EL (cell line): ENCODE measurements at places on chromosomes 3 and 15.
A peak's percentile ranks its signal among the peaks of the same experiment; 100 is the strongest.

DNA sequence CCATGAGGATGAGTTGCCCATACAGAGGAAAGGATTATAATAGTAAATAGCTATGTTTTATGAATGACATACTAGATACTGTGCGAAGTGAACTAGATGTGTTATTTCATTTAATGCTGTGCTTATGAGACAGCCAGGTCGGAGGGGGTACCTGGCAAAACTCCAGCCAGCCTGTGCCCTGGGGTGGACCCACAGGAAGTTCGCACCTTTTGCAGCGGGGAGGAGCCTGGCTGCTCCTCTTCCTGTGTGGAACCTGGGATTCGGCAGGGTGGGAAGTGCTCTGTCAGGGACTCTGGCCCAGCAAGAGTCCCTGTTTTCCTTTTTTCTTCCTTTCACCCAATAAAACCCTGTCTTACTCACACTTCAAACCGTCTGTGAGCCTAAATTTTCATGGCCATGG, 452.2 kb downstream of the IL5RA start:
- DNase-seq = no peak

DNA sequence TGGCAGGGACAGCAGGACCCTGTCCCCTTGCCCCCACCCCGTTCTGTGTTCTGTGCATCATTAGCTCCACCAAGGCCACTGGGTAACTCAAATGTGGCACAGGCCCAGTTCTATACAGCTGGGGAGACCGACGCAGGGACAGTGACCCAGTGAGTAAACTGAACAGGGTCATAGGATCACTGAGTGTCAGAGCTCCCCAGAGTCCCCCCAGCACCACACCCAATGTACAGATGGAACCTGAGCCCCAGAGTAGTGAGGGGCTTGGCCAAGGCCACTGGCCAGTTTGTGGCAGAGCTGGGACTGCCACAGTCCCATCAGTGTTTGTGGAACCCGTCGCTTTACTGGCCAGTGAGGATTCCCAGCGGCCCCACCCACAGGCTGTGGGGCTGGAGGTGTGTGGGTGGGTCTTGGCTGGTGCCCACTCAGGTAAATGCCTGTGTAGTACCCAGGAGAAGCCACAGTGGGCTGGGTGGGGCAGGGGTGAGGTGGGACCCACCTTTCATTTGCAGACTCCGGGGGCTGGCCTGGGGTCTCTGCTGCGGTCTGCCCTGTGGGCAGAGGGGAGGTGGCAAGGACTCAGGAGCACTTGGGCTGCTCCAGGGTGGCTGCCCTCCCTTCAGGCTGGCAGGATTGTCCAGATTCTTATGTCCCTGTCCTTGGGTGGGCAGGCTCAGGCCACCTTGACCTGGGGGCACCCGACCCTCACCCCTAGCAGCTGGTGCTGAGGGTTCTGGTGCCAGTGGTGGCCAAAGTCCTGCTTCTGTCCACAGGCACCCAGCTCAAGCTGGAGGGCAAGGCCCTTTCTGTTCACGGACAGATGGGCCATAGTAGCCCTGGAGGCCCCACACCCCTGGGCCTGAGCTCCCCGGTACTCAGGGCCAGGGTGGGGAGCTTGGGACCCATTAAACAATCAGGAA, 11.6 kb upstream of the CLK3 start:
- DNase-seq = no peak

GRCh38 chr15:48388016-48388851, 57.0 kb downstream of the DUT start:
- peak; percentile 12 for DNase-seq

- DNase-seq = no peak
Measured at GRCh38 chr3:66392512-66392911, 108.3 kb downstream of the LRIG1 start.

DNA sequence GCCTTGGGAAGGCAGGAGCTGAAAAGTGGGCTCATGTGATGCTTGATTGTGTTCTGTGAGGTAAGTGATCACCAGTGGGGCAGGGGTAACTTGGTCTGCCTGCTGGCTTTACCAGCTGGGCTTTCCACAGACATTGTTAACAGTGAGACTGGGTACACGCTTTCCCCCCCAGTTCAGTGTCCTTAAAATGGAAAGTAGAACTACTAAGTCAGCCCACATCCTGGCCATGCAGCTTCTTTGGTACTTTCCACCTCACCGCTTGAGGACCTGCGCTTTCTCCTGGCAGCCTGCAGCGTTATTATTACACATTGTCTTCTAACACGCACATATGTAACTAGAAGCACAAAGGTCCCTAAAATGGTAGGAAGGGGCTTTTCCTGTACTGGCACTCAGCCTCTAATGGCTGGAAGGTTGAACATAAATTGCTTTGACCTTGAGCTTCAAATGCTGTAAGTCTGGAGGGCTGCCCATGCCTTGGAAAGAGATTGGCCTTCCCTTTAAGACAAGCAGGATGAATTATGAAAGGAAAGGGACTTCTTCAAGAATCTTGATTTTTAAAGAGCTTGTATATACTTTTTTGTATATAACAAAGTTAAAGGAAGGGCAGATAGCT, 216.1 kb upstream of the ROPN1 start:
- DNase-seq = no peak

GRCh38 chr3:146746190-146746589, 141.0 kb upstream of the PLSCR5 start:
- DNase-seq = peak; percentile 86

DNA sequence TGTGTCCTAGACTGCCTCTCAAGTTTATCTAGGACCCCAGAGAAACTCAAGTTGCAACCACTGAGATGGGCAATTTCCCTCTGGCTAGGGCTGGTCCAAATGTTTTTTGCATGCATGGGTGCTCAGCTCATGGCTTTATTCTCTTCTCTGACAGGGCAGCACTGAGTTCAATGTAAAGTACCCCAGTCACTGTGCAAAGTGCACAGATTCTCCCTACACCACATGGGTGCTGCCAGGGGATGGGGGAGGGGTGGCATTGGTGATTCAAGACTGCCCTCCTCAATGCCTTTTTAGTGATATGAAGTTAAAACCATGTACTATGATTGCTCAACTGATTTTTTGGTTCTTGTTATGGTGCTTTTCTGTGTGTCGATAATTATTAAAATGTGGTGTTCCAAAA, 14.8 kb upstream of the RAD51 start:
- no peak for DNase-seq

GRCh38 chr3:51706788-51707731, at the start of gene GRM2:
GRM2 (plus strand) TSS chr3:51707068; CDS start chr3:51708984, 1,916 bp downstream.
- DNase-seq = peak; percentile 76

DNA sequence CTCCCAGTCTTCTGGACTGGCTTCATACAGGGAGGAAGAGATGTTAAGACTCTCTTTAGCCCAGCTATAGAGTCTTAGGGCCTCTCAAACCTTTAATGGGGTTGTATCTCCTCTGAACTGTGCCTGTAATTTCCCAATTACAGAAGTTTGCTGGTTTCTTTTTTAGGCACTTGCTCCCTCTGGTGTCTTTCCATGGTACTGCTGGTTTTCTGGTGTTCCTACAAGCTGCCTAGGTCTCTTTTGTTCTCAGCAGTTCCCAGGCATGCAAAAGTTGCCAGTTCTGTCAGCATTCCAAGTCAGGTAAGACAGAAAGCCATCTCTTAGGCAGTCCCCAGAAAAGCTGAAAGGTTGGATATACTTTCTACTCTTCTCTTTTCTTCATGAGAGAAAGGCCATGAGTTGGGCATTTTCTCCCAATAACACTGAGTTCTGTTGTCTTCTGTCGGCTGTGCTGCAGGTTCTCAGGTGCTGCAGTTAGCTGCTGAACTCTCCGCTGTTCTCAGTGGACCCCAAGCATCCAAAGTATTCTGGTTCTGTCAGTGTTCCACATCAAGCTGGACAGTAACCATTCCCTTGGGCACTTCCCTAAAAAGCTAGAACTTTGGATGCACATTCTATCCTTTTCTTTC, 54.4 kb upstream of the EHHADH start:
- DNase-seq = peak; percentile 67

DNA sequence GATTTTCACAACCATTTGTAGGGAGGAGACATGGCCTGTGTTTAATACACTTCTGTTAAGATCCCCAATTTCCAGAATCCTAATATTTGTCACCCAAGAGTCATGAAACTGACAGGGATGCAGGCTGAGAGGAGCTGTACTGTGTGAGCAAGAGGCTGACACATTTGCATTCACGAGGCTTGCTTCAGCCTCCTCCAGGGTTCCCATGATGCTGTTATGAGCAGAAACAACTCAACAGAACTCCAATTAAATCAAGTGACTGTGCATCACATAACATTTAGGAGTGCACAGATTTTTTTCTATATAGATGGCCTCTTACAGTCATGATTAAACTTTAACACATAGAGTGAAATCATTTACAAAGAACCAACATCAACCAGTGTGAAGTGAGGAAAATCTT, 292.3 kb upstream of the STT3B start:
- DNase-seq = no peak

DNA sequence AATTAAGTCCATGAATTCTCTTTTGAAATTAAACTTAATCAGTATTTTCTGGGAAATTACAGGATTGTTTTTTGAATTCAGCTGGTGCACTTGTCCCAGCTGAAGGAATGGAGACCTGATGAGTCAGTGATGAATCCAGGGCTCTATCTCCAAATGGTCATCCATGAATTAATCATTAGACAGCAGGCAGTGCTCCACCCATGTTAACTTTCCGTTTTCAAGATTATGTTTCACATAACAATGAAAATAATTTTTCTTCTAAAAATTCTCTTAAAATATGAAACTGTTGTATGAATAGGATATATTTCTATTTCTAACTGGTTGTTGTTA, 13.9 kb upstream of the PAQR9 start:
- peak; percentile 70 for DNase-seq

DNA sequence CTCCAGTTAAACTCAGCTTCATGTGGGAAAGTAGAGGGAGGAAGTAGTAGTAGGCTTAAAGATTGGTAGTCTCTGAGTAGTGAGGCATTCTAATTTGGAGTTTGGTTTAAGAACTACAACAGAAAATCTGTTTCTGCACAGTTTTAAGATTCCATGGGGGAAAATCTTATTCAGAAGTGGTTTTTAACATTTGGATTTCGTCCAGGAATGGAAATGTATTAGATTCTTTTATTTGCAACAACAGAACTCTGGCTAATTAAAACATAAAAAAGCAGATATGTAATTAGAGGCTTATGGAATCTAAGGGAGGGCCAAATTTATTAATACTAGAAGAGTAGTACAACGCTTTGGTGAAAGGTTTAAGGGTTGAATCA, 36.0 kb downstream of the NECTIN3 start:
- no peak for DNase-seq

DNA sequence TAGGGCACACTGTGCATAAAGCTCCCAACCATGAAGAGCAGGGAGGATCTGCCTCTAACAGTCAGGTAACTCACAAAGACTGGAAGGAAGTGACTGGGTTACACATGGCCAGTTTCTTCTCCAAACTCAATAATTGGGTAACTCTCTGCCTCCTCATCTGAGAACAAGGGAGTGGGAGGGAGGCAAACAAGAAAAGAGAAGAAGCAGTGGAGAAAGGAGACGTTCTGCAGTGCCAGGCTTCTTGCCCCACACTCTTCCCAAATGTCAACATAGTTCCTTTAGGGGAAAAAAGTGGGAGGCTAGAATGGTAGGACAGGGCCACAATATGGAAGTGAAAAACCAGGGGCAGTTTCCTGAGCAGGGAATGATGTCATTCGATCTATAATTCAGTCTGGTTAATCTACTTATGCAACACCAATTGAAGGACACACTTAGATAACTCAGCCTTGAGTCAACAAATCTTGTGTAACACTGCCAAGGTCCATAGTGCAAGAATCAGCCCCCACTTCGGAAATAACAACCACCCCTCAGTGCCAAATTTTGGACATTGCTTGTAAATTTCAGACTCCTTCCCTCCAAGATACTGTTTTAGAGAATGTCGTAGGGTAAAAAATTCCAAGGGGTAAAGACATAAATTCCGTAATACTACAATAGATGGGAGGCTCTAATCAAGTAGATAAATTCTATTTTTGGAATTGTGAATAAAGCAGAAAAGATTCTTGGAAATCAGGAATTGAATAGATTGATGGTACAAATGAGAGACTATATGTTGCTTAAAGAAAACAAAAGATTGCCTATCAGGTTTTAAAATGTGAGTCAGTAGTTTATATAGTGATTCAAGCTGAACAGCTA, 143.0 kb downstream of the LPP start:
- peak; percentile 87 for DNase-seq

- DNase-seq = no peak
Measured at GRCh38 chr3:129576514-129577352, 29.7 kb downstream of the PLXND1 start.

DNA sequence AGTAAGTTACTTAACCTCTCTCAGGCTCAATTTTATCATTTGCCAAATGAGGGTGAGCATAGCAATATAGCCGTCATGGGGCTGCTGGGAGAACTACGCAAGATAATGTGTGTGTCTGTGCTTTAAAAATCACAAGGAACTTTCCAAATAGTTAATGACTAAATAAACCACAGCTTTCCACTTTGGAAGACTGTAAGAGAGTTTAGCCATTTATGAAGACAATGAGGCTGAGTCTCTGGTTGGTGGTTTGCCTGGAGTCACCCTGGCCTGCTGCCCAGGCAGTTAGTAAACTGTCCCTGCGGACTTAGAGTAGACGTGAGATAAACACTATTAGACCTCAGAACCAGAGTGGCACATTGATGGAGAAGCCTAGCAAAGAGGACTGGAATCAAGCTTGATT, 357.7 kb downstream of the CLSTN2 start:
- peak; percentile 17 for DNase-seq

DNA sequence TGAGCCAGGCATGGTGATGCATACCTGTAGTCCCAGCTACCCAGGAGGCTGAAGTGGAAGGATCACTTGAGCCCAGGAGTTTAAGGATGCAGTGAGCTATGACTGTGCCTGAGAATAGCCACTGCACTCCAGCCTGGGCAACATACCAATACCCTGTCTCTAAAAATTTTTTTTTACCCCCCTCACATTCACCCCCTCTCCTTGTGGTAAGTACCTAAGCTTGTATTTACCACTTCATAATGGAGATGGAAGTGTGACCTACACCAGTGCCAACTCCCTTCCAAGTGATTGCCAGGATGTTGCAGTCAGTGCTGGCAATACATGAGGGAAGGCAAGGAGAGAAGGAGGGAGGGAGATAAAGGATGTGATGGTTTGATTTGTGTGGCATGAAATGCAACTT, 84.2 kb downstream of the LRRC28 start:
- DNase-seq = no peak

- peak; percentile 53 for DNase-seq
Measured at GRCh38 chr3:124037326-124037725, 45.4 kb upstream of the ROPN1 start.

DNA sequence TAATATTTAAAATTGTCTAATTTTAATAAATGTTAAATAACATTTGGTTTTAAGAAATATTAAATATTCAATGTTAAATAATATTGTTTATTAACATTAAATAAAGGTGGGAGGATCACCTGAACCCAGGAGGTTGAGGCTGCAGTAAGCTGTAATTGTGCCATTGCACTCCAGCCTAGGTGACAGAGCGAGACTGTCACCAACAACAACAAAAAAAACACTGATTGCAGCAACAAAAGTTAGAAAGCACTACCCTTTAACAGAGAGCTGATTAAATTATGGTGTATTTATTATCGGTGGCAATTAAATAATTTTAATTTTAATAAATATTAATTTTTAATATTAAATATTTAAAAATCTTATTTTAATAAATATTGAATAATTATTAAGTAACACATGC, 152.1 kb downstream of the ATG7 start:
- DNase-seq = no peak
